ENCODE measurements at places on chromosomes 4 and X.

DNA sequence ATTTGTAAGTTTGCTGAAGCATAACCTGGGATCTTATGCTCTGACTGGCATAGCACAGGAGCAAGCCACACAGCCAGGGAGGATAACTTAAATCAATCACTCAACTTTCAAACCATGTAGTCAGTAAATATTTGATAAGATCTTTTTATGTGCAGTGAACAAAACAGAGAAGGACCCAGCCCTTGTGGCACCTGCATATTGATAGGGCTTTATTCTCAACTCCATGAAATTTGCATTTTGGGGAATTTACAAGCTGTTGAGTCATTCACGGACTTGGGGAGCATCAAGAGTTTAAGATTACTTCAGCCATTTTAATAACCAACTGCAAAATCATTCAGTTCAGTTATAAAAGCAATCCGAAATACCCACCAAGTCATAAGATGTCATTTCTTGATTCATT lies 122.6 kb downstream of the COMMD8 start:
- no peak for DNase-seq

GRCh38 chrX:69051901-69052300 lies 113.4 kb downstream of the PJA1 start:
- no peak for DNase-seq

DNA sequence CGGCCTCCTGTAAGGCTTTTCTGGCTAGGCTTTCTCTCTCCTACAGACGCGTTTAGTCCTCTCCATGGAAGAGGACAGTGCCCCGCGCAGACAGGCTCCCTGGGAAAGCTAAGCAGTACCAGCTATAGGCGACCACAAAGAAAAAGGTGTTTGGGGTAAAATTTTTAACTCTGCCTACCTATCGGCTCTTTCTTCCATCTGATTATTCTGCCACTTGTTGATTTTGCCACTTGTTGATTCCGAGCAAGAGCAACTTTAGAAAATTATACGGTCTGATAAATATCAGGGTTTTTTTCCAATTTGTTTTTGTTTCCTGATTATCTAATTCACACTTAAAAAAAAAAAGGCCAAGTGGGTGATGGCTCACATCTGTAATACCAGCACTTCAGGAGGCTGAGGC lies 1600.5 kb upstream of the TENM3 start:
- DNase-seq: no peak

DNA sequence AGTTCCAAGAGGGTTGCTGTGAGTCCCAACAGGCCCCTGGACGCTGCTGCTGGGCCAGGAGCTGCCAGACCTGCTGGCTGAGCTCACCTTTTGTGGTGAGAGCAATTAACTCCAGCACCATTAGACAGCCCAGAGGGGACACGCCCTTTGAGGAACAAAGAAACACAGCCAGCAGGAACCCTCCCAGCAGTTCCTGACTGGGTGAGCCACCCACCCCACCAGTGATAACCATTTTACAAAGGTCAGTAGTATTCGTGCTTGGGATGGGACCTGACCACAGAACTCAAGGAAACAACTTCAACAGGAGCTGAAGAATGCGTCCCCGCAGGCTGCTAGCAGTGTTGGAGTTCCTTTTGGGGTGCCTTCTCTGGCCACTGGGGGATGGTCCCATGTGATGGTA lies 38.8 kb upstream of the AFAP1 start:
- DNase-seq: no peak

DNA sequence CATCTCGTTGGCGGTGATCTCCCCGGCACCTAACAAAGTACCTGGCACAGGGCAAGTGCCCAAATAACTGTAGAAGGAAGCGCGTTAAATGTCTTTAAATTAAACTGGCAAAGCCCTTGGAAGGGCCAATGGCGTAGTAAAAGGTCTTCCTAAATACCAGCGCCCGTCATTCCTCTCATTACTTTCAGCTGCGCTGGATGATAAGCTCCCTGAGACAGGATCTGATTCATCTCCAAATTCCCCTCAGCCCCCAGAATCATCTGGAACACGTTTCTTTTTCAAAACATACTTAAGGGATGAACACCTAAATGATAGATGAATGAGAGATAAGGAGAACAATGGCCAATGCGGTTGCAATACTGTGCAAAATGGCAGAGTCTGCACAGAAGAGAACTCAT lies 95.1 kb downstream of the AFAP1 start:
- no peak for DNase-seq

- no peak for DNase-seq
Measured at GRCh38 chr4:55884851-55885219, 31.4 kb downstream of the EXOC1 start.

DNA sequence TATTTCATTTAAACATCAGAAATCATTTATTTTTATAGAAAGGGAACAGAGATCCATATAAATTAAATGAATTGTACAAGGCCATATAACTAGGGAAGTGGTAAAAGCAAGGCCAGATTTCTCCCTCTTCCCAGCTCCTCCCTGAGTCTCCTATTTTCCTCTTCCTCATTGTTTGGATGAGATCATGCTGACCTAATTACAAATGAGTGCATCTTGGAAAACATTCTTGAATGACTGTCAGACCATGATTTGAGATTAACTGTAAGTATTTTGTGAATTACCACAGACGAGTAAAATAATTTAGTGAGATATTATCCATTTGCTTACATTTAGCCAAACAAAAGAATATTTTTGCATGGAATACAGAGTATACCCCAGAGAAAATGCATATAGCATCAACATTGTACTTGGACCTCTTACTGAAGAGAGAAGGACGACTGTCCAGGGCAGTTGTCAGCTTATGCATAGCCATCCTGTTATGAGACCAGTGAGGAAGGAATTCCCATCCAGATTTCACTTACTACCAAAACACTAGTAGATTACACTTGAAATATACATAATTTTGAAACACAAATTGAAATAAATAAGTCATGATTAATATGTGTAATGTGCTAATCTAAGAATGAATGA lies 47.3 kb downstream of the SLAIN2 start:
- no peak for DNase-seq

- DNase-seq: no peak
Measured at GRCh38 chrX:118502161-118502789, 6.7 kb downstream of the DOCK11 start.

- no peak for DNase-seq
Measured at GRCh38 chr4:142544594-142544993, 301.5 kb downstream of the INPP4B start.

DNA sequence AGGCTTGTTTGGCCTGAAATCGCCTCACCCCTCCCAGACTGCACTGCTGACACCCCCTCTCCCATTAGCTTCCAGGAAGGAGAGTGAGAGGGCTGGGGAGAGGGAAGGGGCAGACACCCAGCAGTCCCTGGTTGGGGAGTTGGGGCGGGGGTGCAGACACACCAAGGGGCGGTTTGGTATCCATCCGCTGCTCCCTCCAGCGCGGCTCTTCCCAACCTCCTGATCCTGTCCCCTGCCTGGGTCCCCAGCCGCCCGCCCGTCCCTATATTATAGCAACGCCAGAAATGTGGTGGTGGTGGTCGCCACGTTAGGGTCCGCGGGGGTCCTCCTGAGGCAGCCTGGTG lies 24.9 kb downstream of the GPRASP3 start:
- DNase-seq: no peak

DNA sequence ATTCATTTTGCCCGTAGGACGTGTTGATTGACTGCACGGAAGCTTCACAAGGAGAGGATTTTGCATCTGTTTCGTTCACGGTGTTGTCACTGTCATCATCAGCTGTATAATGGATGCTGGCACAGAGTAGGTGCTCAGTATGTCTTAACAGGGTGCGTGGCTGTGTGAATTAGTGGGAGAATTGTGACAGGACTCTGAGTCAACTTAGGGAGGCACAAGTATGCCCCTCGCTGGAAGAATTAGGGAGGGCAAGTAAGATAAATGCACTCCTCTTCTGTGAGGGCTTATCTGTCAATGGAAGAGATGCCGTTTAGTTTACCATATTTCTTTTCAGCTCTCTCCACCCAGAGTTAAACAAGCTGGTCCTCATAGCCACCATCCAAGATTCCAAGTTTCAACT lies 107.2 kb downstream of the TRIML1 start:
- DNase-seq: no peak

DNA sequence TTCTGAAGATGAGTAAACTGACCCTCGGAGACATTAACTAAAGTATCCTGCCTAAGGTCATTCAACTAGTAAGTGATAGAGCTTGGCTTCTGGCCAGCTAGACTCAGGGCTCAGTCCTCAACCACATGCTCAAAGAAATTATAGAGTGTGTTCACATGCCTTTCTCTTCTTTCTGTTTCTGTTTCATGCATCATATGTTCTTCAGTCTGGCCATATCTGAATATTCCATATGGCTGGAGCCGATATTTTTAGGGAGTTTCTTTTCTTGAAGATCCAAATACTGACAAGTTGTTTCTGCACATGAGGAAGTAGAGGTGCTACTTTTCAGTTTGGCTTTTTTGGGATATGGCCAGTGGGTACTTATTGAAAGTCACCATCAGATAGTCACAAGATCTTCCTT lies 44.9 kb downstream of the MMRN1 start:
- no peak for DNase-seq

GRCh38 chrX:71536285-71536684 lies 3.4 kb downstream of the OGT start:
- peak; percentile 50 for DNase-seq

- no peak for DNase-seq
Measured at GRCh38 chr4:63831590-63832155, 577.6 kb downstream of the TECRL start.

GRCh38 chr4:53633608-53634007 lies 42.3 kb upstream of the LNX1 start:
- no peak for DNase-seq

GRCh38 chr4:52799813-52800212 lies 48.6 kb upstream of the ERVMER34-1 start:
- no peak for DNase-seq

DNA sequence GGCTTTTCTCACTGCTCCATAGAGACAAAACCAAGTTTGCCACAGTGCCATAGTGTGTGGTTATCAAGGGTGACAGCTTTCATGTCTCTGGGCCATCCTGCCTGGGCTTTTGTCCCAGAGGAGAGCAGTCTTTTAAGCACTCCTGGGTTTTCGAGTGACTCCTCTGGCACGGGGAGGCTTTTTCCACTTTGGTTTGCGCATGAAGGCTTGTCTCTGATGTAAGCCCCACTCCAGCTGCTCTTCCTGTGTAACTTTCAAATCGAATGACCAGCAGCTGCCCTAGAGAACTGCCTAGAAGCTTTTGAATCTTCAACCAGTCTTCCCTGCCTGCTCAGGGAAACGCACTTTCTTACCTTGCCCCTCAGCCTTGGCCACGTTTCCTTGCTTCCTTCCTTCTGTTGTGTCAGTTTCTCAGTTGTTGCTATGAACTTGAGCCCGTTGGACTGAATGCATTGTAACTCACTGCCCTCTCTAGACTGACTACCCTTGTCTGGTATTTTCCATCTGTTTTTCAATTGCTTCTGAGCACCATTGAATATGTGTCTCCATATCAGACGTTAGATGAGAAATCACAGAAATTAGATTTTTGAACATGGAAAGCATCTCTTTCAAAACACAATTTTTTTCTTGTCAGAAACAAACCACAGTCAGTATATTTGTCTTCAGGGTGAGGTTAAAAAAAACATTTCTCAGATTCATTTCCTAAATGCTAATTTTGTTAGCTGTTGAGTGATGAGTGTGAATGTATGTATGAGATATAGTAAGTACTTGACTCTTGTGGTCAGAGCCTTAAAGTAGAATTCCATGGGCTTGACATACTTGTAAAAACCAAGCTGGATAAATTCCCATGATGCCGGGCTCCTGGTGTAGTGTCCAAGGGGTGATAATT lies 45.3 kb downstream of the SLC9A6 start:
- DNase-seq: no peak

GRCh38 chr4:48649505-48649904 lies 130.6 kb downstream of the FRYL start:
- DNase-seq: no peak

- no peak for DNase-seq
Measured at GRCh38 chr4:76714226-76714625, 183.7 kb downstream of the SOWAHB start.

GRCh38 chr4:137278431-137278830 lies 253.9 kb downstream of the PCDH18 start:
- DNase-seq: no peak

GRCh38 chr4:94014484-94015136 lies 186.1 kb downstream of the ATOH1 start:
- DNase-seq: no peak

- no peak for DNase-seq
Measured at GRCh38 chrX:117996408-117996807, 120.2 kb downstream of the KLHL13 start.

GRCh38 chrX:115892787-115893671 lies 277.5 kb upstream of the AGTR2 start:
- DNase-seq: no peak

DNA sequence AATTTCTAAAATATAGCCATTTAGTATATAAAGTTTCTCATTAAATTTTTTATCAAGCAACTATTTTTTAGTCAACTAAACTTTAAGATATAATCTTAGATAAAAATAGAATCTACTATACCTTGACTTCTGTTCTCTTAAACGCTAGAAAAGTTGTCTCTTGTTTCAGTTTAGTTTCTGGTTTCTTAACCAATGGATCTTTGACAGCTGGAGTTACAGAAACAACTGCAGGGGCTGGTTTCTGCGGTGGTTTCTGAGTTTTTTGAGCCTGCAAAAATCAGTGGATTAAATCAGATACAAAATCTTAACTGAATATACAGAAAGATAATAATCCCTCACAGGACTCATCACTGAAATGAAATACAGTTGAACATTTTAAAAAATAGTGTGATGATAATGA lies 21.9 kb downstream of the INTS12 start:
- DNase-seq: no peak

GRCh38 chr4:185309770-185310169 lies 86.0 kb downstream of the LRP2BP start:
- no peak for DNase-seq

Measured in activated CD4-positive, alpha-beta T cell treated with anti-CD3 and anti-CD28 coated beads, Interleukin-2, amount 50 U/mL, for 48 hours (primary cell).